SJCRH30 (cell line): ENCODE measurements at places on chromosomes 12 and 14. TPM values are rescaled to one million over a fixed set of nuclear protein-coding genes. Genes with fewer than 3 reads are reported as not detected.

The PIP4K2C gene
- 170 and 171 TPM in 2 replicates for total RNA-seq

The TAS2R9 gene
- 0.15 and 0.16 TPM in 2 replicates for total RNA-seq

DNA sequence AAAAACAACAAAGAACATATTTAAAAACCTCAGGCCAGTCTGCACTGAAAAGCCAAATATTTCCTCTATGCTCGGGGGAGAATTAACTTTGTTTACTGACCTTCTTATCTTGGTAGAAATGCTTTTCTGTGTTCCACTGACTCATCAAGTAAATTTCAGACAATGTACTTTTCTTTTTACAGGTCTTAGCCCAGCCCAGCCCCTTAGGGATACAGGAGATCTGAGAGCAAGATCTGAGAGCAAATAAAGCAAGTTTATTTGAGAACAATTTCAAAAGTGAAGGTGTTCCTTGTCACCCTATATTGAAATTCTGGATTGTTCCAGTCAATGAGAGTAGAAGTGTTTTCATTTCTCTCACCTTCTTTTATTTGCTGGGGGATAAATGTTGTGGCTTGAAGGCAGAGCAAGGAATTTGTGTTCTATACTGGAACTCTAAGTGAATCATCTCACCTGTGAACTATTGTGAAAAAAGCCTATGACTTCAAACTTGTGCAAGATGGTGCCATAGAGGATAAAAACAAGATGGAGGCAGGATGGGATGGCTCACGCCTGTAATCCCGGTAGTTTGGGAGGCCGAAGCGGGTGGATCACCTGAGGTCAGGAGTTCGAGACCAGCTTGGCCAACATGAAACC, 7.9 kb upstream of the GPRC5A start:
- no peak overlapping the region for H3K27ac ChIP-seq
- peaks cover 15% of the 10 kb centered on the region for H3K4me1 ChIP-seq
- DNase-seq = no peak

DNA sequence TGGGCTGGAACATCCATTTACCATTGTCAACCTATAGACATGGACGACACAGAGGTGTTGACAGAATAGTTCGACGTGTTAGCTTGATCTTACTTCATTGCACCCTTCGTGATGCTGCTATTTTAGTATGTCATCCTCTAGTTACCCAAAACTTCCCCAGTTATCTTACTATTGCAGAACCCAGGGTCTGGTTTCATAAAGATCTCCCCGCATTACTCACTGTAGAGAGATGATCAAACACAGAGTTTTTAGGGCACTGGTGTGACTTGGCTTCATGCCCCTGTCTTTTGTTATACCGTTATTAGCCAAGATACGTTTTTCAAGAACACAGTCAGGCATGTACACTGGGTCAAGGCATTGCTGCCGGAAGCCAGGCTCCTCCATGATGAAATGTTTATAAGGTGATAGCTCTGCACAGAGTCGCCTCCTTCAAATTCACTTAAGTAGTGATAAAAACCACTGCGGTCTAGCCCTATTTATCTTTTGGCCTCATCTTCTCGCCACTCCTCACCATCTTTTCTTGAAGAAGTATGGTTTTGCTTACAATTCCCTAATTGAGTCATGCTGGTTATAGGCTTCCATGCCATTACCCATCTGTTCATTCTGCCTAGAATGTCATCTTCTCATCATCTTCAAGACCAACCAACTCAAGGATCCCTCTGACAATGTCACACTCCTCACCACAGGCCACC, 1127.9 kb downstream of the VRK1 start:
- H3K4me3 ChIP-seq = no peak overlapping the region
- no peaks in the 10 kb centered on the region for H3K36me3 ChIP-seq
- H3K27ac ChIP-seq = no peak overlapping the region
- no peak for DNase-seq

DNA sequence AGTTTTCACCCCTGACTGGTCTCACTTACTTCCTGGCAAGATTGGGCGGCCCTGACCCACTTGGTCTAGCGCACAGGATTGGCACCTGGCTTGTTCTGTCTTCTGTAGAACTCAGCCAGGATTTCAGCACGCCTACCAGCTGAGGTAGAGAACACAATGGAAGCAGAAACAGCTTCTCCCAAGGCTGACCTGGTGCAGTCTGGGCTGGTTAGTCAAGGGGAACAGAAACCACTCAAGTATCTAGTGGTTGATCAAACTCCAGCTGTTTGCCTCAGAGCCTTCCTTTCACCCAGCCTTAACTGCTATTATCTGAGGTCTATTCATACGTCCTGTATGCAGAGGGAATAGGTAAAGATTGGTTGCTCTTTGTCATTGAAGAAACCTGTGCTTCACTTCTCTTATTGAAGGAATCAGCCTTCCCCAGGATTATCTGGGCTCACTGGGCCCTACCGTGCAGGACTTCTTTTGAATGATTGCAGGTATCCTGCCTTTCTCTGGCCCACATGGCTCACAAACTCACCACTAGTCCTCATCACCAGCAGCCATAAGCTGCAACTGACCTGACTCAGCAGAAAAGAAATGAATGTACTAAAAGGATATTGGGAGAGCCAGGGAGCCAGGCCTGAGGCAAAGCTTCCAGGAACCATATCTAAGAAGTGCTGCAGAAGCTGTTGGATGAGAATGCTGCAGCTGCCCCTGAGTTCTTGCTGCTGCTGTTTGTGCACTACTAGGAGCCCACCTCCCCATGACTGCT, 2.5 kb upstream of the PLEKHD1 start:
- H3K27ac ChIP-seq = no peak overlapping the region
- H3K4me3 ChIP-seq = no peak overlapping the region
- H3K4me1 ChIP-seq = peaks cover 10% of the 10 kb centered on the region
- peak; percentile 35 for DNase-seq
- H3K36me3 ChIP-seq = no peaks in the 10 kb centered on the region

- DNase-seq = no peak
- no peaks in the 10 kb centered on the region for H3K36me3 ChIP-seq
- H3K27ac ChIP-seq = no peak overlapping the region
- no peaks in the 10 kb centered on the region for H3K4me1 ChIP-seq
- H3K27me3 ChIP-seq = no peaks in the 10 kb centered on the region
Observed at GRCh38 chr14:66117600-66117999, 368.6 kb upstream of the CCDC196 start.

- no peaks in the 10 kb centered on the region for H3K36me3 ChIP-seq
- H3K27me3 ChIP-seq = no peaks in the 10 kb centered on the region
- H3K27ac ChIP-seq = no peak overlapping the region
- H3K4me3 ChIP-seq = no peak overlapping the region
Observed at GRCh38 chr12:63070709-63071108, 80.3 kb downstream of the AVPR1A start.

- H3K27ac ChIP-seq = no peak overlapping the region
- H3K4me1 ChIP-seq = peaks cover 30% of the 10 kb centered on the region
- H3K36me3 ChIP-seq = no peaks in the 10 kb centered on the region
- H3K4me3 ChIP-seq = no peak overlapping the region
Observed at GRCh38 chr12:91331371-91331770, 148.8 kb upstream of the DCN start.
